NCI-H2081 (cell line): ENCODE measurements at places on chromosomes 2 and 18.

GRCh38 chr2:64946769-64947247 lies 42.4 kb upstream of the SLC1A4 start:
- no peak for DNase-seq

- DNase-seq, result no peak
These were observed 763.6 kb upstream of the LRRTM1 start for GRCh38 chr2:81068144-81068543.

DNA sequence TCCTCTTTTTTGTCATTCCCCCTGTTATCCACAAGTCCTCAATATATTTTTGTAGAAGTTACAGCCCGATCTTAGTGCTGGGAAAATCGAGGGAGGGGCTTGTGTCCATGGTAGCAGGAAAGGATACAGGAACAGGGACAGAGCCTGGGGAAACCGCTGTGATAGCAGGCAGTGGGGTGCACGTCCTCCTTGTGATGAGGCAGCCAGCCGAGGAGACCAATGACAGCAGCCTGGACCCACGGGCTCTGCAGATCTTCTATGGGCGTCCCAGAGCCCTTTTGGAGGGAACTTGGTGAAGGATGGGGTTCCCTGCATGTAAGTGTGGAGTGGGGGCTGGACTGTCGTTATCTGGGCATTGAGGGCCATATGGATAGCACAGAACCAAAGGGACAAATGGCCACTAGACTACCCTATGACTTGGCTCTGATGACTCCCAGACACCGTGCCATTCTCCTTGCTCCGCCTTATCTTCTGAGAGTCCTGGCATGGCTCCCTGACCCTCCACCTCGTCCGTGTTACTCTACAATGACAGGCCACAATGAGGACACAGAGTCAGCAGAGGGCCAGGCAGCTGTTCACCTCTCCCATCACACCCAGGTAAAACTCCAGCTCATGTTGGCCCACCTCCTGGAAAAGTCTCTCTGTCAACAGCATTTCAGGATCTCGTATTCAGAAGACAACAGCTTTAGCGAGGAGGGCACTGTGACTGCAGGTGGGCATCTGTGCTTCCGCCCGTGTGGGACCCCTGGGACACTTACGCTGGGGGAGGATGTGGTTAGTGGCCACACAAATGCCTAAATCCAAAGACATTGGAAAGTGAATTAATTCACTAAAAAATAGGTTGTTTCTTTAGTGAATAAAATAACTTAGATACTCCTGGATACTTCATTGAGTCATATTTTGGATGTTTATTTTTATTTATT lies 100.1 kb downstream of the VAPA start:
- no peak for DNase-seq

- DNase-seq, result no peak
These were observed 497.8 kb downstream of the EIPR1 start for GRCh38 chr2:2879781-2880180.

DNA sequence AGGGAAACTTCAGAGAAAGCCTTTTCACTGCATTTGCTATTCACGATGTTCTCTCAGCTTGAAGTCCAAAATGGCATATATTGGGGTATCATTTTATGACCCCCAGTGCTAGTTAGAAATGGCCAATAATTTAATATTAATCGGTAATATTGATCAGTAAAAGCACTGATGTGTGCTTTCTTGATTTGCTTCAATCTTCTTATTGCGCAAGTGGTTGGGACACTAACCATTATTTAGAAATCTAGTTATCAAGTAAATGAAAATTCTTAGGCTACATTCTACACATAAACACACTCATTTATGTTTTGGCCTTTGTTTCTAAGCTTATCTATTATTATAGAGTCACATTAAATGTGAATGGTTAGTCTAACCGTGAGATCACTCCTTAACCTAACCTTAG lies 49.7 kb upstream of the VWC2L start:
- no peak for DNase-seq

GRCh38 chr18:36352384-36352783 lies 54.9 kb downstream of the FHOD3 start:
- no peak for DNase-seq

GRCh38 chr2:12064153-12064552 lies 317.7 kb downstream of the LPIN1 start:
- DNase-seq, result no peak

DNA sequence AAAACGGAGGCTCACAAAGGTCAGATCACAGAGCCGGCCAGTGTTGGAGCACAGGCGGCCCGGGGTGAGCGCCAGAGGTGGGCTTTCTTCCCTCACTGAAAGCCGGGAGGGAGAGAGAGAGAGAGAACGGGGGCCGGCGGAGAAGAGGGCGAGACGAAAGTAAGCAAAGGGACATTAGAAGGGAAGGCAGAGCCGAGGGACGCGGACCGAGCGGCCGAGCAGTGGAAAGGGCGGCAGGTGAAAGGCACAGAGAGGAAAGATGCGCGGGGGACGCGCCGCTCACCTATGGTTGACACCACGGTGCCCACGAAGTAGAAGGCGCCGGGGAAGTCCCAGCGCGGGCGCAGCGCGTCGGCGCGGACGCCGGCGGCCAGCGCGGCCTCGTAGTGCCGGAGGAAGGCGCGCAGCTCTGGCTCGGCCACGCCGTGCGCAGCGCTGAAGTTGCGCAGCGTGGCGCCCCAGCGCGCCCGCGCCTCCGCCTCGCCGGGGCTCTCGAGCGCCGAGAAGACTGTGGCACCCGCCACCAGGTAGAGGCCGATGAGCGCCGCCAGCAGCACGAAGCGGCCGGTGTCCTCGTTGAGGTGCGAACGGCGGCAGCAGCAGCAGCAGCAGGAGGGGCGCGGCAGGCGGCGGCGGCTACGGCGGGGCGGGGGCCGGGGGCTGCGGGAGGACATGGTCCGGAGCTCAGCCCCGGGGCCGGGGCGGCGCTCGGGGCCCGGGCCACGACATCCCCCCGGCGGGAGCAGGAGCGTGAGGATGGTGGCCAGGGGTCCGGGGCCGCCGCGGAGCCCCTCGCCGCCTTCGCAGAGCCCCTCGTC lies 166.9 kb downstream of the MSH2 start:
- peak; percentile 71 for DNase-seq

GRCh38 chr18:37280701-37281393 lies 284.8 kb downstream of the CELF4 start:
- no peak for DNase-seq

- no peak for DNase-seq
These were observed 15.1 kb upstream of the MALL start for GRCh38 chr2:110130757-110131156.

DNA sequence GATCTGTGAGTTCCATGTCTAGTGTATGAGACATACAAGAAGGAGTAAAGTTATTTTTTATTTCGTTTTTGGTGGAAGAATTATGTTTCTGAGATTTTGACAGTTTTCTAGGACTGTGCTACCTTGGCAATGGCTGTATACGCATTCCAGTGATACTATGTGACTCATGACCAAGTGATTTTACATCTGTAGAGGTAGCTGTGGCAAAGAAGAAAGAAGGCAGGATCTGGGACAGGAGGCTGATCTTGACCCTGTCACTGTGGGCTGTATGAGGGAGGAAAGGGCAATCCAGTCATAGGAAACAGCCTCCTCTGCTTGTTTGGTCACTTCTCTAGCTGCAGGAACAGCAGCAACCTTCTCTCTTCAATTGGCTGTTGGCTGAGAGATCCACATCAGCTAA lies 44.0 kb upstream of the PDCL3 start:
- no peak for DNase-seq

DNA sequence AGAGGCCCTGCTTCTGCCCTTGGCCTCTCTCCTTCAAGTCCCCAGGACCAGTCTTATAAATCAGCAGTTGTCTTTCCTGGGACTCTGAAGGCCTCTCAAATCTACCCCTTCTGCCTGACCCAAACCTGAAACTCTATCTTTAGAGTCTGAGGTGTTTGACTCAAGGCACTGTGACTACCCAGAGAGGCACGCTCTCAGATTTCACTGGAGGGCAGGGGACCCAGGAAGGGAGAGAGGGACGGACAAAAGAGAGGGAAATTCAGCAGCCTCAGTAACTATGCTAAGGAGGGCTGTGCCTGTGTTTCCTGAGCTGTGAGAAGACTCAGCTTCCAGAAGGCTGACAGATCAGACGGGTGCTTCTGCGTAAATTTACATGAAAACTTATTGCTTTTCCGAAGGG lies 217.8 kb downstream of the HAUS1 start:
- DNase-seq, result no peak

DNA sequence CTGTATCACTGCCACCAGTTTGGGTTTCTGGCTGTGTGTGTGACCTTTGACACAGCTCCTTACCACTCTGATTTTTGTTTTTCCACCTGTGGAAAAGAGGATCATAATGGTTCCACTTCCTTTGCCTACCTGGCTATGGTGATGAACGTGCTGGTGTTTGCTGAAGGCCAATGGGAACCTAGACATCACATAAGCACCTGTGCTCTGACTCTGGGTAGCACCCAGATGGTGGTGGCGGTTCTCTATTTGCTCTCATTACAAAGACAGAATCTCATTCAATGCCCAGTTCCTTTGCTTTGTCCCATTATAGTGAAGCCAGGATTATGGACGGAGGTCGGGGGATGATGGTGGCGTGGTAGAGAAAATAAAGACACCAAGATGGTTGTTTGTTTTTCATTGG lies 121.2 kb upstream of the GATA6 start:
- no peak for DNase-seq

DNA sequence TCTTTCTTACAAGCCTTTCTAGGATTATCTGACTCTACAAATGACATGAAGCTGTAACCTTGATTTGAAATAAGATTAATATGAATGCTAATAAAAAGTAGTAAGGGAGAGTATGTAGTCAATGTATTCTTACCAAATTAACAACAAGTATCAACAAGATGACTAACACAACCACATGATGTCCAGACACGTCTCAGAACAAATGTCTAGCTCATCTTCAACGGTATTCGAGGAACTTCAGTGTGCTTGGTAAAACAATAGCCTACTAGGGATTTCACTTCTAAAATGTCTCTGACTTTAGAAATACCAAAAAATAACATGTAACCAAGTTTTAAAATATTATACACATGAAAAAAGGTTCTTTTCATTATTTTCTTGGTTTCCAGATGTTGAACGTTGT lies 3.4 kb downstream of the HDLBP start:
- DNase-seq, result no peak

DNA sequence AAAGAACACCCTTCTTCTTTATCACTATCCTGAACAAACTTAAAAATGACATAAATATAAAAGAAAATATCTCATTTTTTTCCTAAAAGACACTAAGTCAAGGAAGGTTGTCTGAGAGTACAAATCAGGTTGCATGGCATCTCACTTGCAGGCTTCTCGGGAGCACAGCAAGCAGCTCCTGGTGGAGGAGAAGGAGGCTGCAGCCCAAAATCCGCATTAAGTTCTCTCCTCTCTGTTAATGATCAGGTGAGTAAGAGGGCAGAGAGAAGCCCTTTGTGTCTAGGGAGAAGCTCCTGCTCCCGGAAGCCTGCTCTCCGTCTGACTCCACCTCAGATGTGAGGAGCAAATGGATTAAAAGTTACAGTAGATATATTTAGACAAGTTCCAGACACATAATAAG lies 35.0 kb upstream of the DOK6 start:
- DNase-seq, result no peak

GRCh38 chr18:24341361-24341760 lies 56.3 kb downstream of the OSBPL1A start:
- DNase-seq, result no peak

DNA sequence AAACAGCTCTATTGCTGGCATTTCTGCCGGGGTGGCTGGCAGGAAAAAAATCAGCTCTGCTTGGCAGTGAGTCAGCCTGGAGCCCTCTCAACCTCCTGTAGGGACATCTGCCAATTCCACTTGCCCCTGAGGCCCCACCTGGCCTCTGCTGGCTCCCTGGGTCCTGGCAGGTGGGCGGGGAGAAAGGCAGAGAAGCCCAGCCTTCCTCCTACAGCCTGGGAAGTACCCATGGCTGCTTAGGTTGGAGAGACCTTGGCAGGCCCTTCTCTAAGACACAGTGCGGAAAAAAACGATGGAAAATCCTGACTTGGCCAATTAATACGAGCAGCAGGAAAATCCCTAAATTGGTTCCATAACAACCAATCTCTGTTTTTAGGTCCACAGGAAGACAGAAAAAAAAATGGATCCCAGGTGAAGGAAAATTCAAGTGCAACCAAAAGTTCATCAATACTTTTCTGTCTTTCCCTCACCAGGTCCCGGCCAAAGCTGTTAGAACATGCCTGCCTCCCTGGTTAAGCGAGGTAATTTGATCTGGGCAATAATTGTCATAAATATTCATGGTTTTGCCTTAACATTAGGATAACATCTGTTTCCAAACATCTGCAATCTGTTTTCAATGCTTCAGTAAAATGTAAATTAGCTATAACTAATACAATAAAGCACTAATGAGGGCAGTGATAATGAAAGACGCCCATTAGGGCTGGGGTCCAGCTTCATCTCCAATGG lies 245.9 kb downstream of the TFCP2L1 start:
- DNase-seq, result peak; percentile 83

- no peak for DNase-seq
These were observed 4.2 kb upstream of the CAPN14 start for GRCh38 chr2:31221544-31221943.

- peak; percentile 45 for DNase-seq
These were observed 25.6 kb upstream of the ZC3H15 start for GRCh38 chr2:186460465-186460864.

DNA sequence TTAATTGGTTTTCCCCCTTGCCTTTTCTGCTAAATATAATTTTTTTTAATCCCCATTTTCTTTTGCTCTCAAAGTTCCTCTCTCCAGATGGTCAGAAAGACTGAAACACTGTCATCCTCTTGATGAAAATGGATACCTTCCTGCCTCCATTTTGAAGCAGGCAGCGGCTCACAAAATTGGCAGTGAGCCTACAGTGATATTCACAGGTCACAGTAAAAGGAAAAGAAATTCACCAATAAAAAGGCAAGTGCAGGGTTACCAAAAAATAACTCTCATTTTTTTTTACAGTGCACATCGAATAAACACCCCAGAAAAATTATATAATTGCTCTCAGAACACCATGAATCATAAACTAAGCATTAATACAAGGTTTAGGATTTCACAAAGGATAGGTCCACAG lies 307.5 kb downstream of the TCF4 start:
- peak; percentile 67 for DNase-seq

DNA sequence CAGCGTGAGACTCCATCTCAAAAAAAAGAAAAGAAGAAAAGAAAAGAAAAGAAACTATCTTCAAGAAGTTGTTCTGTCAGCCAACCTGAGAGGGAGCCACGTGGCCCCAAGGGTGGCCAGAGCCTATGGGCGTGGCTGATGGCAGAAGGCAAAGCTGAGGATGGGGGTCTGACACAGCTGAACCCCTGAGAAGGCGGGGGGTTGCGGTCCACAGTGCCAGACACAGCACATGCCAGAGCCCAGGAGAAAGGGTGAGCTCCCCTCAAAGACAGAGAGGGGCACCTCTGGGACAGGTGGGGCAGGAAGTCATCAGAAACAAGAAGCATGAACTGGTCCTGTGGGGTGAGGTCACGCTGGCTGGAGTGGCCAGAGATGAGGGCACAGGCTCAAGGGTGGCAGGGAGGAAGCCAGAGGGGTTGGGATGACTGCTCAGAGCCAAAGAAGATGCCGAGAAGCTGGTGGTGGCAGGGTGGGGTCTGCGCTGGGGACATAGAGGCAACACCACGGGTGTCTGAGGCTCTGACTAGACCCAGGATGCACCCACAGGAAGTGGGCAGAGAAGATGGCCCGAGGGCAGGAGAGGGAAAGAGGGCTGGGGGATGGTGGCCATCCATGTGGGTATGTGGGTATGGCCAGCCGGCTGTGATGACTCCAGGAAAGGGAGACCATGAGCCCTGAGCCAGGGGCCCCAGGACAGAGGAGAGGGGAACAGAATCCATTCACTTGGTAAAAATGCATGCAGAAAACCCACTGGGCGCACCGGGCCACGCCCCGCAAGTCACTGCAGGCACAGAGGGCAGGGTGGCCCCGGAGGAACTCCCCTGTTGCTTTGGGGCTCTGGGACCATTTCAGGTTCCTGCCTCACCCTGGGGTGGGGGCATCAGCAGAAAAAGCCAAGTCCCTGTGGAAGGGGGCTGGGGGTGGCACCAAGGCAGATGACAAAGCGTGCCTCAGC lies 8.4 kb downstream of the KIF1A start:
- no peak for DNase-seq
